T1000 (cell line): ENCODE measurements at places on chromosomes 5 and 9.

GRCh38 chr9:13529321-13530104 lies 250.0 kb upstream of the MPDZ start:
- DNase-seq, result no peak

DNA sequence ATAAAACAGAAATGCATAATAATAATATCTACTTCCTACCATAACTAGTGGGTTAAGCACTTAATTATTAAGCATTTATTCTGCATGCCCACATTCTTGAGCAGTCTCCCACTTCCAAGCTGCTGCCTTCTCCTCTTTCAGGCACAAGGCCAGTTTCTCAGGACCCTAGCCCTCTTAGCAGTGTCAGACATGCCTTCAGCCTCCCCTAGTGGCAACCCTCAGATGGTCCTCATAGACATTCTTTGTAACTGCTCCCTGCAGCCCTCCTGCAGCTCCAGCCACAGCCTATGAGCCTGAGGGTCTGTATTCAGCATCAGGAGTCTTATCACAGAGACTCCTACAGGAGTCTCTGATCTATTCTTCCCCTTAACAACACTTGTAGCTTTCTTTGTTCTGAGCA lies 3.9 kb downstream of the IL9 start:
- DNase-seq, result no peak

DNA sequence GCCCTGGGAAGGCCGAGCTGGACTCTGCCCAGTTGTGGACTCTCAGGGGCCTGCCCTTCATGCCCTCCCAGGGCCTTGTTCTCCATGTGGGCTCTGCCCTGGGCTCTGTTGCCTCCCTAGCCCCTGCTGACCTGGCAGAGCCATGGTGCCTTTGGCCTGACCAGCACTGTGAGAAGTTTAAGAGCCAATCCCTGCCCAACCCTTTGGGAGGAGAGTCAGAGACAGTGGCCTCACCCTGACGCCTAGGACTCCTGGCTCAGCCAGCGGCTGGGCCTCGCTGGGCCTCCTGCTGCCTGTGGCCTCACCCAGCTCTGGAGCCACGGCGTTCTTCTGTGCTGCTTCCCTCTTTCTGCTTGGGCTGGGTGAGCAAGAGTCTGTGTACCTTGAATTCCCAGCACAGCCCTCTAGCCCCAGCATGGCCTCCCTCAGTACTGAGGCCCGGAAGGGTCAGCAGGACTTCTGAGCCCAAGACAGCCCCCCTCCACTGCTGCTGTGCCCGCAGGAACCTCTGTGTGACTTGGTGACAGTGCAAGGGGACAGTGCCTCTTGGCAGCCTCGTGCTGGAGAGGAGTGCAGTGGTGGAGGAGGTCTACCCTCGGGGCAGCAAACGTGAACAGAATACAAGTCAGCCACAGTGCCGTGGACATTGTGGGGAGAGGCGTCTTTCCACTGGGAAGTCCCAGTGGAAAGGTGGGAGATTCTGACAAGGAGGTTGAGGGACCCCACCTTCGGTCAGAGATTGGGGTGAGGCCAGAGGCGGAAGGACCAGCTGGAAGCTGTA lies 97.4 kb downstream of the CACNA1B start:
- DNase-seq, result no peak

DNA sequence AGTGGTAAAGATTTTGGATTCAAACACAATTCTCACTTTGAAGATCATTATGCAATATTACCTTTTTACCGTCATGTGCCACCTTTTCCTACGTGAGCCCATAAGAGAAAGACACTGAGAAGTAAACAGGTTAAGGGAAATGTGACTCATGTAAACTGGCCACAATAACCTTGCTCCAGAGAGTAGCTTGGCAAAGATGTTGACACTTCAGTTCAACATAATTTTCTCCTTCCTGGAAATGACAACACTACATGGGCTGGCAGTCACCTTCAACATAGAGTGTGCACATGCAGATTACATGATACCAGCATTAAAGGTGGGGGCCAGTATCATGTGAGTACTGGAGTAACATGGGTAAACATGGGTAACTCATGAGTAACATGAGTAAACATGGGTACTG lies 141.9 kb downstream of the CDK5RAP2 start:
- no peak for DNase-seq

DNA sequence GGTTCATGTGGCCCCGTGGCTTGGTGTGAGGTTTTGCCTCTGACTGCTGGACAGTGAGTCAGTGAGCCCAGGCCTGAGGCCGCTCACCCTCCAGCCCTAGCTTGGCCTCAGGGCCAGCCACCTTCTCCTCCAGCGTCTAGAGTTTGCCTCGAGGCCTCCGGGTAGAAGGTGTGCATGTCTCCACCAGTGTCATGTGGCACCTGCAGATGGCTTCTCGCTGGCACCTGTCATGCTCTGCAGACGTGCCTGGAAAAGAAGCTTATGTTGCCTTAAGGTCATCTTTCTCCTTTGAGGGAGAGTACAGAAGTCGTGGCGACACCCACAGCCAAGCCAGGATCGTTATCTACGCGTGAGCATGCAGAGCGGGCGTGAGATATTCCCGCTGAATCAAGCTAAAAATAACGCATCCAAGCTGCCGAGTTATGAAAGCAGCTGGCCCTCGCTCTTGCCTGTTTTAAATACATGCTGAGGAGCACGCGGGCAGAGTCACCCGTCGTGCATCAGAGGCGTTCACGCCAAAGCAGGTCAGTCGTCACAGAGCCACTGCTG lies 79.7 kb upstream of the FCN2 start:
- DNase-seq, result no peak

GRCh38 chr9:27473111-27473529 lies 51.0 kb upstream of the IFNK start:
- DNase-seq, result no peak

DNA sequence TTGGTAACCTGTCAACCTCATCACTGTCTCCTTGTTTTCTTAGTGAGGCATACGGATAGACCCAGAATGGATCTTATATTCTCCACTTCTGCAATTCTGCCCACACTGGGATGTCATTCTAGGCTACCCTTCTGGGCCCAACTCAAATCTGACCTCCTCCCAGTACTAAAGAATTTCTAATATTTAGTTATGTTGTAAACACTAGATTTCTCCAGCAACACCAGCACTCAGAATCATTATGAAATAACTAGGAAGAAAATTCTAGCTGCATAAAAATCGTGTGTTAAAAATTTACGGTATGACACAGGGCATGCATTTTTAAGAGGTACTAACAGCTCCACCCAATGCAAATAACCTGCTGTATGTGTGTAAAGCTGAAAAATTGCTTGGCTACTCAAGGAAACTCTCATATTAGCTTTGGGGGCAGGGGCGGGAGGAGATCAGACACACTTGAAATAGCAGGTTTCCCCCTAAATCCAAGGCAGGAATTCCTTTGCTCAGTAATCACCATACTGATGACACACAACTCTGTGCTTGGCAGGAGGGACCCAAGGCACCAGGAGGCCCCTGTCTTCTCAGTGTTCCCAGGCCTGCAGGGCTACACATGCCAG lies 27.3 kb downstream of the MACROH2A1 start:
- no peak for DNase-seq

GRCh38 chr5:16809010-16809394 lies 127.1 kb downstream of the MYO10 start:
- DNase-seq, result no peak

GRCh38 chr5:116577064-116577788 lies 2.6 kb upstream of the SEMA6A start:
- DNase-seq, result no peak
